Activated CD4-positive, alpha-beta T cell treated with anti-CD3 and anti-CD28 coated beads, Interleukin-2, amount 50 U/mL, for 1 hour (primary cell): ENCODE measurements at places on chromosomes 3 and 15.

DNA sequence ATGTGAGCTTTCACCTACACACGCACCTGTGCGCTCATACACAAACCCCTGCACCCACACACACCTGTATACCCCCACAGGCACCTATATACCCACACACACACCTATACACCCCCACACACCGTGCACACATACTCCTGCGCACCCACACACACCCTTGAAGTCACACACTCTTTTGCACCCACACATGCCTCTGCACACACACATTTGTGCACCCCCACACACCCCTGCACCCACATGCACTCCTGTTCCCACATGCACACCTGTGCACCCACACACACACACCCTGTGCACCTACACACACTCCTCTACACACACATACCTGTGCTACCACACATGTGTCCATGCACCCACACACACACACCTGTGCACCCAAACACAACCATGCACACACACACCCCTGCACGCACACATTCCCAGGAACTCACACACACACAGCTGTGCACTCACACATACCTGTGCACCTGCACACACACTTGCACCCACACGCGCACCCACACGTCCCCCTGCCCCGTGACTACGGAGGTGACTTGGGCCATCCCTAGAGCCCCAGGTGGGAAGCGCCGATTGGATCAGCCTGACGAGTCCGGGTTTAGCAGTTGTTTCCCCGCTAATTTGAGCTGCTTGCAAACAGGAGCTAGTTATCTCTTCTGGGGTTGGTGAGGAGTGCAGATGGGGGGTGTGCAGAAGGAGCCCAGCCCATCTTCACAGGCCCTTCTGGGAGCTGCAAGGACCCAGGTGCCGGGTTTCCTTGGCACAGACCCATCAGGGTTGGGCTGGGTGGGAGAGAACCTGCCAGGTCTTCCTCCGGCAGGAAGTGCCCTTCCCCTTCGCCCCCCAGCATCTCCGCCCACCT is 97.8 kb downstream of the CHSY1 start:
- DNase-seq, result no peak

DNA sequence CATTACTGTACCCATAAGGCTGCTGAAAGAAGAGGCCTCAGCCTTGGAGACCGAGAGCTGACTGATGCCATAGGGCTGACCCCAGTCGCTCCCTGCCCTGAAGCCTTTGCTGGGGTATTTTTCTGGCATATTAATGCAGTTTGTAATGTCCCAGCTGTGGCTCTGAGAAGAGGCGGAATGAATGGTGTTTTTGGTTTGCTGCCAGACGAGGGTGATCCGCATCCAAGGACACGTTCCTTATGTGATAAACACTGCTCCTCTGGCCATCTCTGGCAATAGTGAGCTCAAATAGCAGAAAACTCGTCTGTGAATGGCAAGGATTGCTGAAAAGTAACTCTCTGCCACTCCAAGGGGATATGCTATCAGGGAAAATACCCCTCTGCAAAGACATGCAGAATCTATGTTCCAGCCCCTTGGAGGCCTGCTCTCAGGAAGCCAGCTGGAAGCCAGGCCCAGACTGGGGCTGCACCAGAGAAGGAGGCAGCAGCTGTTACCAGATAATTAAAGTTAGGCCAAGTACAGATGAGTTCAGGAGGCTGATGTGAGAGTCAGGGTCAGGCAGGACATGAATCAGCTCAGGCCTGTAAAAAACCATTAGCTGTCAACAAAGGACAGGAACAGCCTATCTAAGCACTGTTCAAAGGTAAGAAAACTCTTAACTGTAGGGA is 28.9 kb upstream of the KLHL6 start:
- DNase-seq, result no peak

DNA sequence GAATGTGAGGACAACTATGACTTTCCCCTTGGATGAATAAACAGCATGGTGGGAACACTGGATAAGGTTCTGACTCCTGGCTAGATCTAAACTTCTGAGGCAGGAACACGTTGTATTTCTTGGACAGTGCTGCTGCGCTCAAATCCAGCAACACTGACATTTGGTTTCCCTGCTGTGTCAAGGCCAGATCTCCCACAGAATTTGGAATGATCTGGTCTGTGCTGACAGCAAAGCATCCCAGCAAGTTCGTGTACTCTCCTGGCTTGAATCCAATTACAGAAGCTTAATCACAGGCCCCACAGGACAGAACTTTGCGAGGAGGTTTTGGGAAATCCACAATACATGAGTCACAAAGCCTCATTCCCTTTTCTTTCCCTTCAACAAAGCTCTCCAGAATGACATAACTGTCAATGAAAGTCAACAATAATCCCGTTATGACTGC is 92.5 kb downstream of the ADAMTS9 start:
- DNase-seq, result no peak

- no peak for DNase-seq
Observed at GRCh38 chr3:4720316-4721075, 227.3 kb downstream of the ITPR1 start.

- no peak for DNase-seq
Observed at GRCh38 chr15:69595009-69595791, 142.6 kb downstream of the RPLP1 start.

DNA sequence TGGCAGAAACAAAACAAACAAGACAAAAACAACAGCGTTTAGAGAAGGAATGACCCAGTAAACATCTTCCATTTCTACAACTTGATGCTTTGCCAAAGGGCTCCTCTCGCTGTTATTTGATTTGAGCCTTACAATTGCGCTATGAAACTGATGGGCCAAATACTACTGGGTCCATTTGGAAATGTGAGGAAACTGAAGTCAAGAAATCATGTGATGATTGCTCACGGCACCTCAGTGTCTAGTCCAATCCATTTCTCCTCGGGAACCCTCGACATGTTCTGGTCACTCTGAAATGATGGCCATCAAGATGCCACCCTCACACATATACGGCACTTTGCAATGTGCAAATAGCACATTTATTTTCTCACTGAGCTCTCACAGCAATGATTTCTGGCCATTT is 136.0 kb downstream of the UACA start:
- no peak for DNase-seq
